ENCODE measurements at places on chromosomes 2 and 18. TPM values are rescaled to one million over a fixed set of nuclear protein-coding genes. Genes with fewer than 3 reads are reported as not detected.

Gene KIAA2012
- polyA plus RNA-seq = 0.19 TPM

Gene HSBP1L1
- 30.9 TPM for polyA plus RNA-seq

Gene APCDD1
- 132 TPM for polyA plus RNA-seq

Gene KCMF1
- polyA plus RNA-seq = 49.1 TPM

Gene RNF152
- polyA plus RNA-seq = 11.0 TPM

Gene UNC80
- 1.3 TPM for polyA plus RNA-seq

Gene CYS1
- 116 TPM for polyA plus RNA-seq

Gene RUFY4
- polyA plus RNA-seq = 0.43 TPM

Gene SYT4
- polyA plus RNA-seq = not detected

Gene ADAM23
- polyA plus RNA-seq = 5.1 TPM

Gene DNER
- polyA plus RNA-seq = 61.6 TPM

Gene WDPCP
- polyA plus RNA-seq = 14.7 TPM

Gene HOXD11
- 64.8 TPM for polyA plus RNA-seq

Gene MAP3K19
- polyA plus RNA-seq = 1.1 TPM

Gene NOL4
- 2.1 TPM for polyA plus RNA-seq

Gene SLC19A3
- 7.4 TPM for polyA plus RNA-seq

Gene AMER3
- 0.03 TPM for polyA plus RNA-seq

Gene PRSS56
- polyA plus RNA-seq = 0.13 TPM

Gene FER1L5
- polyA plus RNA-seq = 2.3 TPM

Gene VSNL1
- 4.8 TPM for polyA plus RNA-seq

Gene SLC1A4
- polyA plus RNA-seq = 5.9 TPM

Gene ROCK1
- 54.0 TPM for polyA plus RNA-seq
